ENCODE measurements at places on chromosomes 11 and 22. TPM values are rescaled to one million over a fixed set of nuclear protein-coding genes. Genes with fewer than 3 reads are reported as not detected.

- H3K4me1 ChIP-seq: peaks cover 17% of the 10 kb centered on the region
- H3K4me3 ChIP-seq: no peak overlapping the region
- H3K27me3 ChIP-seq: no peaks in the 10 kb centered on the region
- no peaks in the 10 kb centered on the region for H3K36me3 ChIP-seq
- H3K27ac ChIP-seq: no peak overlapping the region
Measured at GRCh38 chr11:44977493-44977984, 26.9 kb upstream of the TP53I11 start.

Gene OR52E8
- not detected for total RNA-seq

DNA sequence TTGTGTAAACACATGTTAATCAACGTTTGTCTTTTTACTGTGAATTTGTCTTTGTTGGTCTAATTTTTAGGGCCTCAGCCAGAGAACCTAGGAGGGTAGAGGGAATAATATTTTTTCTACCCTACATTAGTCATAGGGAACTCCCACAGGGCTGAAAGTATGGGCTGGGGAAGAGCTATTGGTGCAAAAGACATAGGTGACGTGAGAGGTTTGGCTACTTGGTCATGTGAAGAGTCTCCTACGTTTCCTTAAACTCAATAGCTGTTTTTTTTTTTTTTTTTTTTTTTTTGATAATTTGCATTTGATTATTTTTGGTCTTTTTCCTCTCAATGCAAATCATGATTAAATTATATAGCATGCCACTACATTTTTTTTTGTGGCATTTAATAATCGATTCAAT is 15.9 kb upstream of the MMP7 start:
- H3K4me3 ChIP-seq: no peak overlapping the region
- no peak overlapping the region for H3K27ac ChIP-seq
- DNase-seq: no peak

GRCh38 chr22:49261616-49262015 is 566.1 kb downstream of the BRD1 start:
- H3K4me3 ChIP-seq: no peak overlapping the region
- H3K4me1 ChIP-seq: no peaks in the 10 kb centered on the region
- H3K27me3 ChIP-seq: no peaks in the 10 kb centered on the region
- DNase-seq: no peak

Gene GLYAT
- total RNA-seq: not detected

GRCh38 chr22:29090039-29090438 is 17.2 kb downstream of the KREMEN1 start:
- no peak overlapping the region for H3K4me3 ChIP-seq
- no peak for DNase-seq
- peaks cover 20% of the 10 kb centered on the region for H3K4me1 ChIP-seq
- H3K27me3 ChIP-seq: no peaks in the 10 kb centered on the region

DNA sequence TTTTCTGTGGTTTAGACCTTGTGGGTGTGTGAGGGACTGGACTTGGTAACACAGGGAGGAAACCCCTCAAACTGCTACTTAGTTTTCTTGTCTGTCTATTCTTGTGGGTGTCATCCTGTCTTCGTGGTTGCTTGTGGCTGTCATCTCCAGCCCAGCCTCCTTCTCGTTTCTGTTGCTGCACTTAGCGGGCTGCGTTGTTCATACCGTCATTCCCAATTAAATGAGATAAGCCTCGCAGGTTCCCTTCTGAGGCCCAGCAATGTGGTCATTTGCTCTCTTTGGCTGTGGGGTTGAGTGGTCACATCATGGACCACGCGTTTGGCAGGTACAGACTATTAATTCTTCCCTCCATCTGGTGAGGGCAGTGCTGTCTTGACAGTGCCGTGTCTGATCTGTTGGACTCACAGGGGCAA is 18.8 kb downstream of the PANX1 start:
- peaks cover 30% of the 10 kb centered on the region for H3K4me1 ChIP-seq
- H3K4me3 ChIP-seq: no peak overlapping the region
- H3K27ac ChIP-seq: no peak overlapping the region
- DNase-seq: no peak
- H3K27me3 ChIP-seq: no peaks in the 10 kb centered on the region

Gene HTR3B
- total RNA-seq: not detected

GRCh38 chr22:23521441-23522113 is 58.5 kb downstream of the IGLL1 start:
- no peaks in the 10 kb centered on the region for H3K27me3 ChIP-seq
- peak overlapping the region; percentile 95 for H3K27ac ChIP-seq
- peaks cover 8% of the 10 kb centered on the region for H3K4me1 ChIP-seq
- no peaks in the 10 kb centered on the region for H3K36me3 ChIP-seq
- H3K4me3 ChIP-seq: peak overlapping the region; percentile 73

Gene SLC15A3
- total RNA-seq: 29.5 TPM

Measured in thoracic aorta (tissue), 2 donors.